ENCODE measurements at places on chromosomes 16 and 17.

GRCh38 chr17:62121025-62121730 is 56.1 kb upstream of the MED13 start:
- no peak for DNase-seq

GRCh38 chr17:48500435-48501426 is 30.1 kb downstream of the HOXB1 start:
- DNase-seq = no peak

DNA sequence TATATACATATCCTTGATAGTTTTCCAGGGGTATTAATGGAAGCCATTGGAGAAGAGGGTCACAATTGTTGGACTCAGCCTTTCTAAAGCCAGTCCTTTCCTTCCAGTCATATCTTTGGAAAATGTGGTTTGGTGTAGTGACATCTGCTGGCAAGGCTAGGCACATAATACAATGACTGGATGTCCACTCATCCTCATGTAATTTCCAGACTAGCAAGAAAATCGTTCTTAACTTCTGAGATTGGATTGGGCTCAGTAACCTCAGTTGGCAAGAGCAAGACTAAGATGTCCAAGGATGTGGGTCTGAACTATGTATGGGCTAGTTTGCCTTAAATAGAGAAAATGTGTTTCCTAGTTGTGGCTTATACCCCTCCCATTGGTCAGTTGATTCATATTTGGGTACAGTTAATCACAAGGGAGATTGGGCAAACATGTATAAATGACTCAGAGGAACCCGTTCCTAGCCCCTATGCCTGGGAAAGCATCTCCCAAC is 8.7 kb upstream of the KAT7 start:
- DNase-seq = no peak

- DNase-seq = no peak
These were observed 4.8 kb downstream of the ADAP2 start for GRCh38 chr17:30926516-30926915.

DNA sequence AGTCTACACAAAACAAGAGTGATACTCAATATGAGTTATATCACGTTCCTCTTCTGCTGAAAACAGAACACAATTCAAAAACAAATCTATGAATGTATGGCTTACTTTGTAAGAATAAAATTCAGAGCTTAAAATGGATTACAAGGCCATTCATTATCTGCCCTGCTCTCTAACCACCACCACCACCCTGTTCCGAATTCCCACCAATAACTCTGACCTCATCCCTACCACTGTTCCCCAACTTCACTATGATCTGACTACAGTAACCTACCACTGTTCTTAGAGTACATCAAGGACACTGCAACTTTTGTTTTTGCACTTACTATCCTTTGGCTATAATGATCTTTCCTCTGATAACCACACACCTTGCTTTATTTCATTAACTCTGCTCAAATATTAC is 21.3 kb downstream of the FBXL20 start:
- no peak for DNase-seq

GRCh38 chr17:20961586-20961985 is 81.2 kb downstream of the USP22 start:
- no peak for DNase-seq

DNA sequence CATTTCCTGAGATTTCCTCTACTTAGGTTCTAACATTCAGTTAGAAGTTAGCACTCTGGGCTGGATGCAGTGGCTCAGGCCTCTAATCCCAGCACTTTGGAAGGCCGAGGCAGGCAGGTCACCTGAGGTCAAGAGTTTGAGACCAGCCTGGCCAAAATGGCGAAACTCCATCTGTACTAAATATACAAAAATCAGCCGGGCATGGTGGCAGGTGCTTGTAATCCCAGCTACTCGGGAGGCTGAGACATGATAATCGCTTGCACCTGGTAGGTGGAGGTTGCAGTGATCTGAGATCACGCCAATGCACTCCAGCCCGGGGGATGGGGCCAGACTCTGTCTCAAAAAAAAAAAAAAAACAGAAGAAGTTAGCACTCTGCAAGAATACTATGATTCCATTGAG is 1430.9 kb downstream of the CDH11 start:
- DNase-seq = no peak

- DNase-seq = no peak
These were observed 7.1 kb downstream of the UBE2O start for GRCh38 chr17:76445697-76446448.

DNA sequence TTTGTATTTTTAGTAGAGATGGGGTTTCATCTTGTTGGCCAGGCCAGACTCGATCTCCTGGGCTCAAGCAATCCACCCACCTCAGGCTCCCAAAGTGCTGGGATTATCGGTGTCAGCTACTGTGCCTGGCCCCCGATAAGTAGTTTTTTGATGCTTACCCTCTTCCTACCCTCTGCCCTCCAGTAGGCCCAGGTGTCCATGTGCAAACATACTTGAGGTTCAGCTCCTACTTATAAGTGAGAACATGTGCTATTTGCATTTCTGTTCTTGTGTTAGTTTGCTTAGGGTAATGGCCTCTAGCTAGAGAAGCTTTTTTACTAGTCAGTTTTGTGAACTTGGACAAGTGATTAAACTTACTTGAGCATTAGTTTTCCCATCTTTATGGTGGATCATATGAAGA is 136.8 kb downstream of the HS3ST4 start:
- no peak for DNase-seq

GRCh38 chr17:9018726-9019125 is 2.6 kb upstream of the NTN1 start:
- no peak for DNase-seq

GRCh38 chr16:5028950-5029475 is 4.7 kb downstream of the NAGPA start:
- no peak for DNase-seq

DNA sequence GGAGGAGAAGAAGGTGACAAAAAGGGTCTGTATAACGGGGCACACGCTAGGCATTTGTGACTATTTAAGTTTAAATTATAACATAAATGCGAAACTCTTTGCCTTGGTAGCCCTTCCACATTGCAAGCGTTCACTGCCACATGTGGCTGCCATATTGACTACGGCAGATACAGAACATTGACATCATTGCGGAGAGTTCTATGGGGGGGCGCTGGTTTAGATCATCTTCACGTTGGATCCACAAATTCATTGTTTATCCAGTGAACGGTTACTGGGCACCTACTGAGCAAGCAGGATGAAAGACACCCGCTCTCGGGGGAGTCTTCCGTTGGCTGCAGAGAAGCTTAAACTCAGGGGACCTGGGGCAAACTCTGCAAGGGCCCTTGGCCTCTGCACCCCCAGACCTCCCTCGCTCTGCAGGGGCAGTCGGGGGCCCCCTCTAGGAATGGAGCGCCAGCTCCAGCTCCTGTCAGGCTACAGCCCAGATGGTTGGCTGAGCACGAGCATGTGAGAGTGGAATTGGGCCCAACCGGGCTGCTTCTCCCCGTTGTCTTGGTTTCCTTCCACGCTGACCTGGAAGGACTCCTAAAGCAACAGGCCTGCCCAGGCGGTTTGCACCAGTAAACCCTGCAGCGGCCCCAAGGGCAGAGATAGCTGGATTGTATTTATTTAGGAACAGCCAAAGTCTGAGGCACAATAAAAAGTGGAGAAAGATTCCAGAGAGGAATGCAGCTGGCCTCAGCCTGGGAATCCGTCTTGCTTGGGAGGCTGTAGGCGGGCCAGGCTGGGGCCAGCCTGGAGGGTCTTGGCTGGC is 172.2 kb downstream of the SEC14L1 start:
- no peak for DNase-seq

GRCh38 chr16:17773698-17774101 is 302.9 kb upstream of the XYLT1 start:
- DNase-seq = no peak

- no peak for DNase-seq
These were observed 197.6 kb downstream of the MSI2 start for GRCh38 chr17:57453841-57454425.

DNA sequence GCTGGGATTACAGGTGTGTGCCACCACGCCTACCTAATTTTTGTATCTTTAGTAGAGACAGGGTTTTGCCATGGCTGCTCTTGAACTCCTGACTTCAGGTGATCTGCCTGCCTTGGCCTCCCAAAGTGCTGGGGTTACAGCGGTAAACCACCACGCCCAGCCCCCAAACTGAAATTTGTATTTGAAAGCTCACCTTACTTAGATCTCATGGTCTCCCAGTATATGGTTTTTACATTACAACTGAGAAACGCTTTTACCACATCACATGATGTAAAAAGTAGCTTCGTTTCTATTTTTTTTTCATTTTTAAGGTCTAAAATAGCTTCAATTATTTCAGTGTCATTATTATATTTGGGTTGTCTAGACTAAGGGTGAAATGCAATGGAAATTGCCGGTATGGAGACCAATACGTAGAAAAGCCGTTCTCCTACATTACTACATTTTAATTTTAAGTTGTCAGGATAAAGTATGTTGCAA is 93.3 kb downstream of the BCAS3 start:
- no peak for DNase-seq

- DNase-seq = no peak
These were observed 53.4 kb downstream of the ACTG1 start for GRCh38 chr17:81459224-81459623.

- no peak for DNase-seq
These were observed 23.8 kb upstream of the SLC12A3 start for GRCh38 chr16:56841233-56841632.

- no peak for DNase-seq
These were observed 2.4 kb upstream of the FOXL1 start for GRCh38 chr16:86575754-86576557.

GRCh38 chr17:29167393-29168078 is 12.7 kb downstream of the MYO18A start:
- DNase-seq = no peak

- DNase-seq = no peak
These were observed 30.0 kb downstream of the APPBP2 start for GRCh38 chr17:60496041-60496440.

DNA sequence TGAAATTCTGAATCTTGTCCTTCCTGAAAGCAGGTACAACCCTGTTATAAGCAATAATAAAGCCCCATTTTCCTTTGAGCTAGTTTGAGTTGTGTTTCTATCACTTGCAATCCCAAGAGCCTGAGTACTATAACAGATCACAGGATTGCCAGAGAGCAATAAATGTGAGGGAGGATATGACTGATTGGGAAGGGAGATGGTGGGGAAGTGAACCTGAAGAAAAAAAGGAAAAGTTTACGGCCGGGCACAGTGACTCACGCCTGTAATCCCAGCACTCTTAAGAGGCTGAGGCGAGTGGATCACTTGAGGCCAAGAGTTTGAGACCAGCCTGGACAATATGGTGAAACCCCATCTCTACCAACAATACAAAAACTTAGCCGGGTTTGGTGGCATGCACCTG is 80.4 kb downstream of the COX10 start:
- DNase-seq = no peak

- no peak for DNase-seq
These were observed 139.7 kb downstream of the AATF start for GRCh38 chr17:37088459-37088858.

- DNase-seq = no peak
These were observed 57.8 kb downstream of the NEUROD2 start for GRCh38 chr17:39549747-39550573.
